ENCODE measurements at places on chromosomes 16 and 17. TPM values are rescaled to one million over a fixed set of nuclear protein-coding genes. Genes with fewer than 3 reads are reported as not detected.

DNA sequence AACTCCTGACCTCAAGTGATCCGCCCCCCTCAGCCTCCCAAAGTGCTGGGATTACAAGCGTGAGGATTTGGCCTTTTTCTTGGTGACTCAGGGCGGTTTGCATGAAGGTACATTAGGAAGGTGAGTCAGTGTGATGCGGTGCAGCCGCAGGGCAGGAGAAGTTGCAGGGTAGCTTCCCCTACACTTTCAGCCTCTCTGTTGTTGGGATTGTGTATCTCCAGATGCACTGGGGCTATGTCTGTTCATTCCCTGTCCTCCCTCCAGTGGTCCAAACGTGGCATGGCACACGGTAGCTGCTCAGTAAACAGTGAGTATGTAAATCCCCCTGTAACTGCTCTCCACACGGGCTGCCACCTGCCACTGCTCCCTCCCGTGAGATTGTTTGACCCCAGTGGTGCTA lies 109.1 kb upstream of the CDC42EP4 start:
- no peak overlapping the region for H3K27ac ChIP-seq
- no peaks in the 10 kb centered on the region for H3K27me3 ChIP-seq
- H3K4me1 ChIP-seq = peaks cover 4% of the 10 kb centered on the region
- no peak overlapping the region for H3K4me3 ChIP-seq
- no peak for DNase-seq

- no peak for DNase-seq
- H3K27ac ChIP-seq = no peak overlapping the region
- H3K4me3 ChIP-seq = no peak overlapping the region
These were observed 10.9 kb downstream of the CDRT4 start for GRCh38 chr17:15456496-15456895.

DNA sequence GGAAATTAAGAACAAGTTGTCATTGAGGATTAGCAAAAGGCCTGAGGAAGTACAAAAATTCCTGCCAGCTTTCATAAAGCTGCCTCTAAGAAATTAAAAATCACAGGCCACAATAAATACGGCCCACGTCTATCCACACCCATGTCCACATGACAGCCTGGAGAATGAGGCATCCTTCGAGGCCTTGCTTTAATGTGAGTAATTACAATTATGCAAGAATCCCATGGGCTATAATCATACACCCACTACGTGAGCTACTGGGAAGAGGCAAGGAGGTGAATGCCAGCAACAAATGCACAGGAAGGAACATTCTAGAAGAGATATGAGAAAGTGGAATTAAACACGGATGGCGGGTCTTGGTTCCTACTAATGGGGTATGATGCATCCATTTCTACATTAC lies 65.4 kb upstream of the ZFHX3 start:
- H3K36me3 ChIP-seq = no peaks in the 10 kb centered on the region
- no peak overlapping the region for H3K27ac ChIP-seq

DNA sequence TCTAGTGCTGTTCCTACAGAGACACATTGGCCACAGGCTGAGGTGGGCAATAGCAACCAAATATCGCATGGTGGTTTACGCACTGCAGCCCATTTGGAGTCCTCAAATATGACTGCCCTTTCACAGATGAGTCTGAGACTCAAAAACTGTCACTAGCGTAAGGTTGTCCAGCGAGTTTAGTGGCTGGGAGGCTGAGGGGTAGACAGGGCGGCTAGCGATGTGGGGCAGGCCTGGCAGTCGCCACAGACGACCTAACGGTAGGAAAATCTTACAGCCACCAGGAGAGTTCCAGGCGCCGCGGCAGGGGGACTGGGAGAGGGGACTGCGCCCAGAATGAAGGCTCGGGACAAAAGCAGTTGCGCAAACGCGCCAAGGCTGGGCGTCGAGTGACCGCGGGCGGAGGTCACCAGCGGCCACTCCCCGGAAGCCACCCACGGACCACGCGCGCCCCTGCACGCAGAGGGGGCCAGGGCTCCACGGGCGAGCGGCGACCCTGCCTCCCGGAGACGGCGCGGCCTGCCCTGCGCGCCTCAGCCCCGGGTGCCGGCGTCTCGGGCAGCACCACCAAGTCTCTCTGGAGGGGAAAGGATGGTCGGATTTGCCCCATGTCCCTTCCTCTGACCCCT lies 699 bp upstream of the MAP1LC3B start:
- H3K27me3 ChIP-seq = no peaks in the 10 kb centered on the region
- H3K4me1 ChIP-seq = peaks cover 43% of the 10 kb centered on the region
- no peak for DNase-seq
- peaks cover 8% of the 10 kb centered on the region for H3K36me3 ChIP-seq
- peak overlapping the region; percentile 93 for H3K4me3 ChIP-seq

DNA sequence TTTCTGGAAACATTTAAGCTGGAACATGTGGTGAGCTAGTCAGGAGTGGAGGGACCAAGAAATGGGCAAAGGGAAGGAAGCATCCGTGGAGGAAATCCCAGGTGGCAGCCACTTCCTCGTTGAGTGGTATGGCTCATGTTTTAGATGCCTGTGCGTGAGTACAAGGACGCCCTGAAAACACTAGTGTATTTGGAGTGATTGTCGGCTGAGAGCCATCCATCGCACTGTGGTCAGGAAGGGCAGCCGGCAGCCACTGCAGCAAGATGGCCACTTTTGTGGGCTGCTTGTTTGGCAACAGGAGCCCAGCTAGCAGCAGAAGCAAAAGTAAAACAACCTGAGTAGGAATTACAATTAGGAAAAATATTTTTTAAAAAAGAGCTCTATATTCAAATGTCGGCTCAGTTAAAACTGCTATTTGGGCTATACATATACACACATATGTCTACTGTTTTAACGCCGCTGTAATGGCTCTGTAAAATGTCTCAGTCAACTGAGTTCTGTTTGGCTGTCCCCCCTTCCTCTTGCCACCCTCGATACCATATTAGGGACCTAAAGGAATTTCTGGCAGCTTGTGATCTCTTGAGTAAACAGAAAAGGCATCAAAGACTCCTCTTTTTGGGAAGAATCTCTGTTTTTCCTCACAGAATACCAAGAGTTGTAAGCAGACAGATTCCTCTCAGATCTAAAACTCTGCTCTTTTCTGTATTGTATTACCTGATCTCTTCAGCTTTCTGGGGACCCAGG lies 39.2 kb downstream of the BRD7 start:
- no peak for DNase-seq
- H3K4me1 ChIP-seq = peaks cover 1% of the 10 kb centered on the region
- H3K27ac ChIP-seq = peak overlapping the region; percentile 27

The RGS9 gene
- 5.1 TPM for total RNA-seq

Measured in type B pancreatic cell (in vitro differentiated cells).